Right ventricle myocardium superior (tissue), 1 donor: ENCODE measurements at places on chromosomes 7 and 10. TPM values are rescaled to one million over a fixed set of nuclear protein-coding genes. Genes with fewer than 3 reads are reported as not detected.

The GIMAP4 gene
- 34.7 TPM for total RNA-seq

The TPST1 gene
- total RNA-seq: 5.1 TPM

- no peak for DNase-seq
These were observed 40.5 kb downstream of the PPP1R3C start for GRCh38 chr10:91592266-91592975.

DNA sequence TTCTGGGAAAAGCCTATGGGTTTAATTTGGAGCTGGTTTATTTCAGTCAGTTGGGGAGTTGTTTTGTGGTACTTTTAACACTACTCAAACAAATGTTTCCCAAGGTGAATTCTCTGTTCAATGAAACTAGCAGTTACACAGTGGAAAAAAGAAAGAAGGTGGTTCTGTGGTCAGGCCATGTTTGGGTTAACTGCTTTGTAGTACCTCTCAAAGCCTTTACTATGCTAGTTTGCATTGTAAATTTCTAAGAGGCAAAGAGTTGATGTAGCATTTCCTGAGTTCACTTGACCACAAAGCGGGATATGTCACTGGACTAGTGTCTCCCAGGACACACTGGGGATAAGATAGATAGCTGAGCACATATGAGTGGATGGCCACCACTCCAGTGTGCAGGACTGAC, 145.4 kb downstream of the KIF20B start:
- DNase-seq: no peak

DNA sequence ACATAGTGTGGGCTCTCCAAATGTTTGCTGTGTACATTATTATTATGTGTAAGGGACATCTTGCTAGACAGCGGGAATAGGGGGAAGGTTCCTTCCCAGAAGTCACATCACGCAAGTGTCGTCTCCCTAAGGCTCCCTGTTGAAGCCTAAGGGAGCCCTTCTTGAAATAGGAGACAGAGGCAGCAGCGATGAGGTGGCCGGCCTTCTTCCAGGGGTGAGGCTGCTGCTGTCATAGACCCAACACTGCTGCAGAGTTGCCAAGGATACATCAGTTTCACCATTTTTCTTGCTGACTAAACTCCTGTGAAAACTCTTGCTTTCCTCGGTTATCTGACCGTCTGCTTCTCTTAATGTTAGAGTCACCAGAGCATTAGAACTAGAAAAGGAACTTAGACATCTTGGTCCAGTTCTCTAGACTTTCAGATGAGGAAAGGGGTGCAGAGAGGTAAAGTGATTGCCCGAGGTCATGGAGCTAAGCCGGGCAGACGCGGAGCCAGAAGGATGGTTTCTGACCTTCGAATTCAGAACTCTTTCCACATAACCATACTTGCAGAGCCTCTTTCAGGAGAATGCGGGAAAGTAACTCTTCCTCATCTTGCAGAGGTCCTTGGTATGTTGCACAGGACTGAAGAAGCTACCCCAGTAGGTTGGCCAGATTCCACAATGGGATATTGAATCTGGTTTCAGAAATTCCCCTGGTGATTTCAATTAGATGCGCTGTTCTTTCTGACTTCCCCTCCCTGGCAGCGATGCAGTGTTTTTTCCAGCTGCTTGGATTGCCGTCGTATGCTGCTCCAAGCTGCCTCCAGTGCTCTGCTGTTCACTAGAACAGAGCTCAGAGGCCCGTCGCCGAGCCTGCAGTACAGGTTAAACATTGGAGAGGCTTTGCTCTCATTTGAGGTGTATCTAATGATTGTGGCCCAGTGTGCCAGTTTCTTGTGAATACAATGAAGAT, 217.1 kb downstream of the CAMK1D start:
- peak; percentile 55 for DNase-seq

GRCh38 chr7:43799605-43800004, 41.1 kb downstream of the BLVRA start:
- DNase-seq: no peak

DNA sequence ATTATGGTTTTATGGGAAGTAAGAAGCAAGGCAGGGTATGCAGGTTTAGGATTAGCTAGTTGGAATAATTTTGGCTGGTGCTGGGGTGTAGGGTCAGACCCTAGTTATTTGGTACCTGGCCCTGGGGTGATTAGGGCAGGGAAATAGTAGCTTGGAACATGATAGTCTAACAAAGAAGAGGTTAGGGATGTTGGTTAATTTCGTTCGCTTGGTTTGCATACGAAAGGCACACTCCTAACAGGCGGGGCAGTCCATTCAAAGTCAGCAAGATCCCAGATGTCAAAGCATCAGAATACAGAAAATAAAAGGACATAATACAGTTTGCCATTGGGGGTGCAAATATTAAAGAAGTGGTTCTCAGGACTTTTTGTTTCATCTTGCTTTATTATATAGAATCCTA, 55.7 kb upstream of the ITPRID1 start:
- DNase-seq: no peak

- no peak for DNase-seq
These were observed 24.7 kb downstream of the CCDC6 start for GRCh38 chr10:59881640-59882039.

GRCh38 chr7:128876127-128876526, 13.5 kb downstream of the ATP6V1F start:
- no peak for DNase-seq

DNA sequence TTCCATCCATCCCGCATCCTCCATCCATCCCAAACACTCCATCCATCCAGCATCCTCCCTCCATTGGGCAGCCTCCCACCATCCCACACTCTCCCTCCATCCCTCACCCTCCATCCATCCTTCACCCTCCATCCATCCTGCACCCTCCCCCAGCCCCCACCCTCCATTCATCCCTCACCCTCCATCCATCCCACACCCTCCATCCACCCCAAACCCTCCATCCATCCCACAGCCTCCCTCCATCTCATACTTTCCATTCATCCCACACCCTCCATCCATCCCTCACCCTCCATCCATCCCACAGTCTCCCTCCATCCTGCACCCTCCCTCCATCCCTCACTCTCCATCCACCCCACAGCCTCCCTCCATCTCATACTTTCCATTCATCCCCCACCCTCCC, 60.4 kb downstream of the FOXI2 start:
- no peak for DNase-seq

GRCh38 chr10:63596924-63597323, 75.7 kb downstream of the REEP3 start:
- DNase-seq: no peak
